ENCODE measurements at places on chromosomes 1 and 21. TPM values are rescaled to one million over a fixed set of nuclear protein-coding genes. Genes with fewer than 3 reads are reported as not detected.

Gene SGIP1
- polyA plus RNA-seq = not detected

Gene LCE1E
- not detected for polyA plus RNA-seq

GRCh38 chr1:234217316-234217840, 155.9 kb upstream of the COA6 start:
- DNase-seq = no peak

Gene GCSAML
- not detected for polyA plus RNA-seq

- no peak for DNase-seq
These were observed 5.1 kb upstream of the SRARP start for GRCh38 chr1:15998929-15999328.

DNA sequence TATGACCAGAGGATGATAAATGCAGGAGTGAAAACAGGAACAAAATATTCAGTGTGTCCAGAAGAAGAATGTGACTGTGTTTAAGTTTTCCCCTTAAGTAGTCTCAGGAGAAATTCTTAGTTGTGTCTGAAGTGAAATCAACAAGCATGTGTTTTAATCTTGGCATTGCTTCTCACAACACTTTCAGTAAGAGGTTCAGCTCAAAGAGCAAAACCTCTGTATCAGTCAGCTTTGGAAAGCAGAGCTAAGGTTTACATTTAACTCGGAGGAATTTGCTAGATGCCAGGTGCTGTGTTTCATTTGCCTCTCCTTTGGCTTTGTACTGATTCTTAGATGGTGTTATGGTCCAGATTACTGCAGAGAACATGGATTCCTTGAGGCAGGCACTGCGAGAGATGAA, 28.6 kb downstream of the CC2D1B start:
- DNase-seq = no peak

DNA sequence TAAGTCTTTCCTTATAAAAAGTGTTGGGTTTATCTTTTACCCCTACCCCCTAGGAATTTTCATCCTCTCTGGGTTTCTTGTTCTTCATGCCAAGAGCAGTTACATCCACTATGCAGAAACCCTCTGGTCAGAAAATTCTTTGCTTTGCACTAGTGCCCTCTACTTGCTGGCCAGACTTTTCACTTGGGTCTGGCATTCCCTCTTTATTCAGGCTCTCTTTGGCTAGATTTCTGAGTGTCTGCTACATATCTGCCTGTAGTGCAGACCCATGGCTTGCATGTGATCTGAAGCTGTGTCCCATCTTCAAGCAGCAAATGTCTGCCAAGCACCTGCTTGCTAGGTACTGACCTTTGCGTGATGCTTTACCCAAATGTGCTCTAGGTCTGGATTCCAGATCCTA, 237.0 kb downstream of the GPATCH2 start:
- DNase-seq = no peak

Data from B cell (primary cell).